ENCODE measurements at places on chromosomes 7 and 10.

- no peak for DNase-seq
Measured at GRCh38 chr7:151571471-151571870, 51.8 kb upstream of the RHEB start.

GRCh38 chr7:107994421-107995030, 8.4 kb downstream of the LAMB1 start:
- DNase-seq, result no peak

GRCh38 chr7:28804157-28804556, 154.0 kb downstream of the TRIL start:
- DNase-seq, result no peak

DNA sequence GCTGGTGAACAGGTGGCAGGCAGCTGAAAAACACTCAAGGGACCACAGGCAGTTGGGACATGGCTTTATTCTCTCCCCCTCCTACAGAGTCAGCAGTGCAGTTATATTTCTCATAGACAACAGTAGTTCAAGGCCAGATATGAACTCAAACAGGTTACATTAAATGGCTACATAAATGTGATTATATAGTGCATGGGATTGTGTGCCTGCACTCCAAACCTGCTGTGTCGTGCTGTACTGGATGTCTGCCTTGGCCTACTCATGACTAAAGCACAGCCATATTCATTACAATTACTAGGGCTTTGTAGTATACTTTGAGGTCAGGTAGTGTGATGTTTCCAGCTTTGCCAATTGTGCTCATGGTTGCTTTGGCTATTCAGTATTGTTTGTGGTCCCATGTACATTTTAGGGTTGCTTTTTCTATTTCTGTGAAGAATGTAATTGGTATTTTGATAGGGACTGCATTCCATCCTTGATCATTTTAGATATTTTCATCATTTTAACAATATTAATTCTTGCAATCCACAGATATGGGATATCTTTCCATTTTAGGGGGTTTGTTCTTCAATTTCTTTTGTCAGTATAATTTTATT, 393.6 kb downstream of the CNTNAP2 start:
- no peak for DNase-seq

DNA sequence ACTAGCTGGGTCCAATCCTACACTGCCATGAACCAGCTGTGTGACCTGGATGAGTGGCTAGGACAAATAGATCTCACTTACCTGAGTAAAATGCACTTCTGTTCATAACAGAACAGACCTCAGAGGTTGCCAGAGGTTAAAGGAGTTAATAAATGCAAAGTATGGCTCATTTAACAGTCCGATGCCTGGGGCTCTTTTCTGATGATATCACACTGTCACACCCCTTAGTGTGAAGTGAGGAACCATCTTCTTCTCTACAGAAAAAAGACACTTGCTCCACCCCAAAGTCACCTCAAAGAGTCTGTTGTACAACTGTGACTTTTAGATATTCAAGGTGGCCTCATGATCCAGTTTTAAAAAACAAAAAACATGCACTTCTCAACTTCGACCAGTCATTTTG, 21.5 kb upstream of the TARP start:
- DNase-seq, result no peak

- DNase-seq, result no peak
Measured at GRCh38 chr10:61139592-61139953, 195.6 kb upstream of the RHOBTB1 start.

DNA sequence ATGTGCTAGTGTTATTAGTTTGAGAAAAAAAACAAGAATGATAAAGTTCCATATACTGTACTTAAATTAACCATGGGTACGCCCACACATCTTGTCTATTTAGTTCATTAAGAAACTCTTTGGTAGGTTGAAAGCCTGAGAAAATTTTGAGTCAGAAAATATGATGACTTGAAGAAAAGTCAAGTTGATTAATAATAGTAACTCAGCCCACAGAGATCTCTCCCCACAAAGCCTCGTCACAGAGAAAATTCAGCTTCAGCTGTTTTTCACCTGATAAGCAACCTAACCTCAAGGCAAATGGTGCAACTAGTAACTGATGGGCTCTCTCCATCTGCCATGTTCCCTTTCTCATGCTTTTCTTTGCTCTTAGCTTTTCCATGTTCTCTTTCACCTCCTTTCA, 1021.6 kb downstream of the GATA3 start:
- DNase-seq, result no peak

DNA sequence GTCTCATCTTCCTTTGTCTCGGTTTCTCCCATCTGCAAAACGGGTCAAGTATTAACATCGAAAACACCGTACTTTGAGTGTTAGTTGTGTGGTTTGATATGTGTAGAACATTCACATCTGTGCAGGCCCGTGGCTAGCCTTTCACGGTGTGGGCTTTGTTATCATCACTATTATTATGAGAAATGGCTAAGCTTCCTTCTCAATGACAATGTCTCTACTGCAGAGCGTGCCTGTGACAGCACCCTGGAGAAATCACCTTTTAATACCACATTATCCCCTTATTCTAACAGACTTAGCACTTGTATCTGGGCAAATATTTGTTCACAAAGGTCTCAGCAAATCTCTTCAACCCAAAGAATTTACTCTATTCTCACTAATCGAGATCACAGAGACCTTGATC, 55.8 kb downstream of the FAM171A1 start:
- DNase-seq, result no peak

DNA sequence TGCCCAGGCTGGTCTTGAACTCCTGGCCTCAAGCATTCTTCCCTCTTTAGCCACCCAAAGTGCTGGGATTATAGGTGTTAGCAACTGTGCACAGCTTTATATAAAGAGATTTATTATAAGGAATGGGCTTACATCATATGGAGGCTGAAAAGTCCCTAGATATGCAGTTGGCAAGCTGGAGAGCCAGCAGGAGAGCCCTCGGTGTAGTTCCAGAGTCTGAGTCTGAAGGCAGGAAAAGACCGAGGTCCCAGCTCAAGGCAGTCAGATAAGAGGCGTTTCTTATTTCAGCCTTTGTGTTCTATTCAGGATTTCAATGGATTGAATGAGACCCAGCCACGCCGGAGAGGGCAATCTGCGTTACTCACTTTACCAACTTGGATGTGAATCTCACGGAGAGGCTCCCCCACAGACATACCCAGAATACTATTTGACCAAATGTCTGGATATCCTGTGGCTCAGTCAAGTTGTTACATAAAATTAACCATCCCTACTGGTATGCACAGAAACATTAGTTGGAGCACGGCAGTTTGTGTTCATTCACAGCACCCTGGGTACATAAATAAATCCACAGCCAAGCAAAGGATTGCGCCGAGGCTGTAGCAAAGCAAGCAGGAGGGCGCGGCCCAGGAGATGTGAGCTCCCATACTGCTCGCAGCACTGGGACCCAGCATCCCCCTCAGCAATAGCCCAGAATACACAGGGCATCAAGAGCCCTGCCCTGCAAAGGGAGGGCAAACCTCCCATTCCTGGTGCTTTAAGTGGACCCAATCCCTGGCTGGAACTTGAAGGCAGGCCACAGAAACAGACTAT, 158.4 kb upstream of the ZNF32 start:
- DNase-seq, result no peak

GRCh38 chr10:7409045-7409731, 1.6 kb downstream of the SFMBT2 start:
- DNase-seq, result peak; percentile 47

DNA sequence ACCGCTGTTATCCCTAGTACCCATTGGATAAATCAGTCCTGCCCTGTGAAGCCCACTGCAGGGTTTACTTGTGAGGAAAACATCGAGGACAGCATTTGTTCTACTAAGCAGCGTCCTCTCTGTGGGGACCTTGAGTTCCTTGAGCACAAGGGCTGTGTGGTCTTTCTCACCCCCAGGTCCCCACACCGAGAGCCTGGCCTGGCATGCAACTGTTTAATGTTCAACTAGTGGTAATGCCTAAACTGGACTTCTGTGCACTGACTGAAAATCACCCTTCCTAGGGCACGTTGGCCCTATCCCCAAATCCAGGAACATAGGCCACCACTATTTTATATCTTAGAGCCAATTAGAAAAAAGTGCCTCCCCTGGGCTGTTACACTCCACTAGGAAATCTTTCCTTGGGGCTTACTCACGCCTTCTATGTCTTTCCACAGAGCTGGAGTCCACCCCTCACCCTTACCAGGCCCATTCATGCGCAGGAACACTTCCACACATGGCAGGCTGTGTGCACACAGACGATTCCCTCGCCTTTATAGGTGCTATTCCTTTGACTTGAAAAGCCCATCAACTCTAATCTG, 1.7 kb upstream of the TMEM213 start:
- DNase-seq, result no peak

- DNase-seq, result no peak
Measured at GRCh38 chr10:112797197-112797596, 152.8 kb upstream of the TCF7L2 start.

DNA sequence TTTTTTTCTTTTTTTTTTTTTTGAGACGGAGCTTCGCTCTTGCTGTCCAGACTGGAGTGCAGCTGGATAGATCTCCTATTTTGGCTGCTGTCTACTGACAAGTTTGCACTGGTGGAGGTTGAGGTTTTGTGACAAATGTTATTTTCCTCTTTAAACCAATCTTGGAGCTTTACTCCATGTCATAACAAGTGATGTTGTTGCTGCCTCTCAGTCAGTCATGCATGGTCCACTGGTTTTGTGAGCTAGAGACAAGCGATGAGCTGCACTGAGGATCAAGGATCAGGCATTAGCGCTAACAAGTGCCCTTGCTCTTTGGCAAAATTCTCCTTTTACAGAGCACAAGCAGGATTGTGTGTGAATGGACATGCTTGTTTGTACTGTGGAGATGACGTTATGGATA, 805 bp upstream of the WDFY4 start:
- no peak for DNase-seq

DNA sequence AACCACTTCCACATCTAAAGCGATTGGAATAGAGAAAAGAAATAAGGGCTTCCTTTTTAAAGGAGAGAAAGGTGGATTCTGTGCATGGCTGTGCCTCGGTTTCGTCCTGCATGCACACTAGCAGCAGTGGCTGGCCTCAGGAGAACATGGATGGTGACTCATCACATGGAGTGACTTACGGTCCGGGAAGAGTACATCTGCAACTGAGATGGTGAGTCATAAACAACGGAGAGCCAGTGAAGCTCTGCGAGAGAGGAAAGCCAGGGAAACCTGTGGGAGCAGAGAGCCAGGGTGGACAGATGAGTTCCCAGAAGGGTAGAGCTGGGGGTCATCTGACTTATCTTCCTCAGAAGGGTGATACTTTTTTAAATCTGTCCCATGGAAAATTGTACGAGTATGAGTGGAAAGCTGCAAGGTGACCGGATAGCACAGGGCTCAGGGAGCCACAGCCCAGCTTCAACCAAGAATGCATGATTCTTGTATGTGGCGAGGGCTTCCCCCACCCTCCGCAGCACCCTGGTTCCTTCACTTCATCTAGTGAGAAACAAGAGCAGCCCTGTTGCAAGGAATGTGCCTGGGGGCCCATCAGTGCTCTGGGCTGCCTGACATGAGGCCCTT, 259.1 kb downstream of the KLF6 start:
- no peak for DNase-seq

DNA sequence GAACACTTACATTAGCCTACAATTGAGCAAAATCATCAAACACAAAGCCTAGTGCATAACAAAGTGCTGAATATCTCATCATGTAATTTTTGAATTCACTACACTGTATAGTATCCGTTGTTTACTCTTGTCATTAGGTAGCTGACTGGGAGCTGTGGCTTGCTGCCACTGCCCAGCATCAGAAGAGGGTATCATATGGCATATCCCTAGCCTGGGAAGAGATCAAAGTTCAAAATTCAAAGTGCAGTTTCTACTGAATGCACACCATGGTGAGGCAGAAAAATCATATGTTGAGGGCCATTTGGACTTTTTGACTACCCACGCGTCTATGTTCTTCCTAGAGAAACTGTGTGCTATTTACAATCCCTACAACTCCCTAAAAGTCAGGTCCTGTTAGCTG, 7.5 kb upstream of the ZC3HAV1 start:
- no peak for DNase-seq

- no peak for DNase-seq
Measured at GRCh38 chr10:109393425-109393824, 529.9 kb downstream of the XPNPEP1 start.

DNA sequence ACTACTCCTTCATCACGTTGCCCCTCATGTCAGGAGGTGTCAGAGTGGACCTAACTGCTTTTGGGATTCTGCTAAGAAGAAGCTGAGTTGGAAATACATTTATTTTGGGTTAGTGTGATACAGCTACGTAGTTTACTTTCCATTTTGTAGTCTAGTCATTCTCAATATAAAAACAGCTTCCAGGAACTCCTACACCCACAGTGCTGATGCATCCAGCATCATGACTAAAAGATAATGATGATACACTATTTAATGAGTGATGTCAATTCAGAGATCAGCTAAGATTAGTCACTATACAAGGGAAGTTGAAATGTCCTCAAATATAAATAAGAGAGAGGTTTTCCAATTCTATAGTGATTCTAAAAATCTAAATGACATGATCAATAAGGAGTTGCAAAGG, 264.2 kb upstream of the SLC26A5 start:
- no peak for DNase-seq

DNA sequence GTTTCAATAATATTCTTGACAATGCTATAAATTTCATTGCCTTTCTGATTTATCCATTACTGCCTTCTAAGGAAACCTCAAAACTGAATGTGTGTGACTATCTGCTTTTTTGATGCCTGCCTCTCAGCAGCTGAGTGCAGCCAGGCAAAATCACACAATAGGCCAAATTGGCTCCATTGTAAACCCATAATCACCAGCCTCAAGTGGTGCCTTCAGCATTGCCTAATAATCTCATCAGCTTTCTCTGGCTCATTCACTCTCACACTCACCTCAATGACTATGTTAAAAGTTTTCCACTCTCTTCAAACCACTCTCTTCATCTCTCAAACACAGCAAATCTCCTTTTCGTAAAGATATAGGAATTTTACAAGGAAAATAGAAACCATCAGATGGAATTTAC, 182.5 kb upstream of the COL1A2 start:
- no peak for DNase-seq

DNA sequence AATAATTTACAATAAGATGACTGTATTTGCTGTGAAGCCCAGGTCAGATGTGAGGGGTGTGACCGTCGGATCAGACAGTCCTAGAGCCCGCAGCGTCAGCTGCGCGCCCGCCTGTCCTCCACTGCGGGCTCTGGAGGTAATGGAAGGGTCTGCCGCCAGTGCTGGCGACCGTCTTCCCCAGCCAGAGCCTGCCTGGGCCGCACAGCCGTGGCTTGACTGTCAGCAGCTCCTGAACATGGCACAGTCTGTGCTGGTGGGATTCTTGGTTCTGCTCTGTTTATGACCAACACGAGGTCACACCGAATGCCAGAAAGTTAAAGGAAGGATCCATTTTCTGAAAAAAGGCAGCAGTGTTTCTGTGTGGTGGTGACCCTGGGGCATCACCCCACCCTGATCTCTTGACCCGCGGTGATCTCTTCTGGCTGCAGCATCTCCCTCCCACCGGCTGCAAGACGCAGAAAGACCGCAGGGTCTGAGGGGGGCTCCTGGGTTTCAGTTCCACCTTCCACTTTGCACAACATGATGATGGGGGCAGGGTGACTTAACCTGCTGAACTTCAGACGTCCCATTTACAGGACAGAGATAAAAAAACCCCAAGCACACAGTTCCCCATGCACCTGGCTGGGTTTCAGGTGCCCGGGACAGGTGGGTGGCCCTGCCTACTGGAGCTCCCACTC, 103.7 kb downstream of the DNAJB6 start:
- DNase-seq, result no peak

GRCh38 chr10:123760356-123761037, 94.3 kb downstream of the GPR26 start:
- no peak for DNase-seq

All from T-cell (primary cell).